Hematopoietic multipotent progenitor cell treated with erythropoietin and hydrocortisone succinate and interleukin-3 and kit ligand, for 6 days (in vitro differentiated cells): ENCODE measurements at places on chromosomes 3 and 15.
A peak's percentile ranks its signal among the peaks of the same experiment; 100 is the strongest.

- no peak for DNase-seq
Observed at GRCh38 chr3:61929617-61930016, 368.2 kb downstream of the PTPRG start.

- no peak for DNase-seq
Observed at GRCh38 chr3:152222327-152222726, 46.4 kb upstream of the MBNL1 start.

DNA sequence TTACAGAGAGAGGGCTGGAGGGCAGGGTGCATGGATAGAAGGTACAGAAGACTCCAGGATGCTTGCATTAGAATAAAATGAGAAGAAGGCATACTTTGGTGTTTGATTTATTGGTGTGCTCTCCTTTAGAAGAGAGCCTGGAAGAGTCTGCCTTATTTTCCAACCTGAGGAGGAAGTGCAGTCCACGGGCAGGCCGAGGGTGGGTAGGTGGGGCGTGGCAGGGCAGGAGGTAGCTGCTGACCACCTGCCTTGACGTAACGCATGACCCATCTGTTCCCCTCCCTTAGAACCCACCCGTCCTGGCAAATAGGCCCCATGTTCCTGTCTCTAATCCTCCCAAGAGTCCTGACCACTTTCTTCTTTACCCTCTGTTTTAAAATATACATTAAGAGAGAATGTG lies 222.3 kb upstream of the LYSMD4 start:
- DNase-seq = no peak

DNA sequence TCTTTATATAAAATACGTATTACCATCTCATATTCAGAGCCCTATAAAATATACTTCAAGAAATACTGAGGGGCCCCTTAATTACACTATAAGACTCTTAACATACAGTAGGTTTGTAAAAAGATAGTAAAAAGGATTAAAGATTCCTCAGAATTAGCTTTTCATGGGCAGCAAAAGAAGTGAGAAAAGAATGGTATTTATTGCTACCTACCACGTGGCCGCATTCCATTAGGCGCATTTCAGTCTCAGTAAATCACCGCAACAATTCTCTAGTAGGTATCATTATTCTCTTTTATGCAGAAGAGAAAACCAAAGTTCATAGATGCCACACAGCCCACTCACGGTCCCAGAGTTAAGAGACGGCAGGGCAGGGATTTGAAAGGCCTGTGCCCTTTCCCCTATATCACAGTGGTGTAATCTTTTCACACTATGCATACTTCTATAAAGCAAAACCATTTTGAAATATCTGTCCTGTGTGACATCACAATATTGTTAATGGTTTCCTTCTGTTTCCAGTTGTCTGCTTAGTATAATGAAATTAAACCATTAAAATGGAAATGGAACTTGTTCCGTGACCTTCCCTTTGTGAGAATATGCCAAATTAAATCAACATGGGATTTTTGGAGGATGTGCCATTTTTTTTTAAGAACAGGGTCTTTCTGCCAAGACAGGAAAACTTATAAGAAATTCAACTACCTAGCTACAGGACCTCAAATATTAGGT lies 1072.2 kb downstream of the FHIT start:
- DNase-seq = no peak

GRCh38 chr15:43329217-43329959 lies 985 bp downstream of the LCMT2 start:
- peak; percentile 59 for DNase-seq

- no peak for DNase-seq
Observed at GRCh38 chr3:172333042-172333377, 115.2 kb downstream of the GHSR start.

GRCh38 chr15:68668926-68669600 lies 90.3 kb downstream of the CORO2B start:
- no peak for DNase-seq

- DNase-seq = no peak
Observed at GRCh38 chr15:65089206-65089824, 12.8 kb downstream of the KBTBD13 start.

DNA sequence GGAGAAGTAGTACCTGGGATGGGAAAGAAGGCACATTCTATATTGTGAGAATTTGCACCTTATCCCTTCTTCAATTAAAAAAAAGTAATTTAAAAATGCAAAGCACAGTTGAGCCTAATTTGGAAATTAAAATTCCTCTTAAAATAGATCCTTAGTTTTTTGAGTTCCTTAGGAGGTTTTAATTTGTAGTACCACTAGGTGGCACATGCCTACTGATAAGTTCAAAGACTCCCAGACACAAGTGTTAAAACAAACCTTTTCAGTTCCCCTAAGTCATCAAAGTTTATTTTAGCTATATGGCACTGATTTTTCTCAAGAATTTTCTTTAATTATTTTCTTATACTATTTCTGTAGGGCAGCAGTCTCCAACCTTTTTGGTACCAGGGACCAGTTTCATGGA lies 127.6 kb upstream of the AZI2 start:
- peak; percentile 65 for DNase-seq

DNA sequence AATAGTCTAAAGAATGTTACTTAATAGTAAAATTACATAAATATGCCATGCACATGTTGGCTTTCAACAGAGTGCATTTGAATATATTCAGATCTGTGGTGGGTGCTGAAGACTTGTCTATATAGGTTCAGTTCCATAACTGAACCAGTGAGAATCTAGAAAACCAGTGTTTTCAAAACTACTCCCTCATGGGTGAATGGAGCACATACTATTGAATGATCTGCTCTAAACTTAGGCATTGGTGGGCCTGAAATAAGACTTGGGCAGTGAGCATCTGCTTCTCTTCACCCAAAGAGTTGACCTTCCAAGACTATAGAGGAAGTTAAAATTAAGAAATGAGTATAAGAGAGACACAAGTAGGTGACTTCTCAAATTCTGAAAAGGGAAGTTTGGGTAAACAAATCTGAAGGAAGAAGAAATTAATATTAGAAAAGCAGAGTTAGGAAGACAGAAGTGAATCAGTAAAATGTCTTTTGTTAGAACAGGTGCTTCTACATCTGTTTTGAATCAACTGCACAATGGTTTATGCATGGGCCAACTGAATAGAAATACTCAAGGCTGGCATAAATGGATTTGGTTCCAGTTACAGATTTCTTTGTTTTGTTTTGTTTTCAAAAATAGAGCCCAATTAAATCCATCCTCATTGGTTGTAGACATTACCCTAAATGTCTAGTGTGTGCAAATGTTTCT lies 19.3 kb downstream of the ALCAM start:
- peak; percentile 27 for DNase-seq

- DNase-seq = no peak
Observed at GRCh38 chr15:38690216-38690615, 125.6 kb upstream of the RASGRP1 start.

GRCh38 chr3:99509224-99509623 lies 129.2 kb upstream of the COL8A1 start:
- no peak for DNase-seq

DNA sequence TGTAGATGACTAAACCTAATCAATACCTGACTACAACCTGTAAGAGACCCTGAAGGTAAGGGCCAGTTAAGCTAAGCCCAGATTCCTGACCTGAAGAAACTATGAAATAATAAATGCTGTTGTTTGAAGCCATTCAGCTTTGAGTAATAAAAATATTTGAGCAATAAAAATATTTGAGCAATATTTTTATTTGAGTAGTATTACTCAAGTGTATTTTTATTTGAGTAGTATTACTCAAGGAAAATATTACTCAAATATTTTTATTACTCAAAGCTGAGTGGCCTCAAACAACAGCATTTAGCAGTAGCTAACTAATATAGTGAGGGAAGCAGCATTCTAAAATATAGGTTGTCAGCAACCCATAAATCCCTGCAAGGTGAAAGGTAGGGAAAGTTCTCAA lies 143.8 kb upstream of the RARB start:
- no peak for DNase-seq
